ENCODE measurements at places on chromosomes 11 and 22.

DNA sequence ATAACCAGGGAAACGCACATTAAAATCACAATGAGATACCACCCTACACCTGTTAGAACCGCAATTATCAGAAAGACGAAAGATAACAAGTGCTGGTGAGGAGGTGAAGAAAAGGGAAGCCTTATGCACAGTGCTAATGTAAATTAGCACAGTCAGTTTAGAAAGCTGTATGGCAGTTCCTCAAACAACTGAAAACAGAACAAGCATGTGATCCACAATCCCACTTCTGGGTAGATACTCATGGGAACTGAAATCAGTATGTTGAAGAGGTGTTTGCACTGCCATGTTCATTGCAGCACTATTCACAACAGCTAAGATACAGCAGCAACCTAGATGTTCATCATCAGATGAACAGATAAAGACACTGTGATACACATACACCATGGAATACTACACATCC is 75.0 kb upstream of the CCND1 start:
- no peak for DNase-seq

- DNase-seq: peak; percentile 47
Observed at GRCh38 chr11:1870721-1871466, 18.0 kb downstream of the LSP1 start.

GRCh38 chr22:27197052-27197451 is 539.7 kb downstream of the MIAT start:
- no peak for DNase-seq

DNA sequence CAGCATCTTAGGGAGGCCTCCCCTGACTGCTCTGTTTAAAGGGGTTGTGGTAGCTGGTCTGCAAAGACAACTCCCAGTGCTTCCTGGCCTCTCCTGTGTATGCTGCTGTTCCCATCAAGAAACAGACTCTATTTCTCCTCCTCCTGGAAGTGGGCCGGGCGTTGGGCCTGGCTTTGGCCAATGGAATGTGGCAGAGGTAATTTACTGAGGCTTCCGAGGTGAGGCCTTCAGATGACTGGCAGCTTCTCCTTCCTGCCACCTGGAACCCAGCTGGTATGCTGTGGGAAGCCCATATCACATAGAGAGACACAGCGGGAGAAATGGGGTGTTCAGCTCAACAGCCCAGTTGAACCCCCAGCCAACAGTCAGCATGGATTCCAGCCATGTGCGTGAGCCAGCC is 25.1 kb upstream of the EIF3D start:
- DNase-seq: no peak

DNA sequence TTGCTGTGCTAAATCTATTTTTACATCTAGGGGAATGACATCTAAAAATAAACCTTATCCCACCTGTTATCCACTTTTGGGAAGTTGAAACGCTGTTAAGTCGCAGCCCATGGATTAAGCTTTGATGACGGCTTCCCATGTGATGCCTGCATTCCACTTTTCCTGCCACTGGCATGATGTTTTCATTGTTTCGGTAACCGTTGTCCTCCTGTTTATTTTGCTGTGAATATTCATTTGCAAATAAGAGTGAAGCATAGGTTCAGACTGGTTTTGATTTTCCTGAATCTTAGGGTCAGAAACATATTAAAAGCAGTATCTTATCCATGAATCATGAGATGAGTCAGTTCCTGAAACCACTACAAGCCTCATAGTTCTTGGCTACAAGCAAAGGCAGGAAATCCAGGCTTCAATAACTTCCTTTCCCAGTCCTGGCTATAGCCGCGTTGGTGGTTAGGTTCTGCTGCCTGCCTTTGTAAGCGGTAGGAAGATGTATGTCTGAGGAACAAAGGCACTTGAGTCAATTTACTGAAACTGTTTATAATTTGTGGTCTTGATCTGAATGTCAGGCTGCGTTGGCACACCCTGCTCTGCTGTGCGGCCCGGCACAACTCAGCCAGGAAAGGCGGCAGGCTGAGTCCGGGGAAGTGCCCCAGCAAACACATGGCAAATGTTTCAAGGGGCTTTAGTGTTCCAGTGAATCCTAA is 19.4 kb downstream of the TEAD1 start:
- peak; percentile 40 for DNase-seq

DNA sequence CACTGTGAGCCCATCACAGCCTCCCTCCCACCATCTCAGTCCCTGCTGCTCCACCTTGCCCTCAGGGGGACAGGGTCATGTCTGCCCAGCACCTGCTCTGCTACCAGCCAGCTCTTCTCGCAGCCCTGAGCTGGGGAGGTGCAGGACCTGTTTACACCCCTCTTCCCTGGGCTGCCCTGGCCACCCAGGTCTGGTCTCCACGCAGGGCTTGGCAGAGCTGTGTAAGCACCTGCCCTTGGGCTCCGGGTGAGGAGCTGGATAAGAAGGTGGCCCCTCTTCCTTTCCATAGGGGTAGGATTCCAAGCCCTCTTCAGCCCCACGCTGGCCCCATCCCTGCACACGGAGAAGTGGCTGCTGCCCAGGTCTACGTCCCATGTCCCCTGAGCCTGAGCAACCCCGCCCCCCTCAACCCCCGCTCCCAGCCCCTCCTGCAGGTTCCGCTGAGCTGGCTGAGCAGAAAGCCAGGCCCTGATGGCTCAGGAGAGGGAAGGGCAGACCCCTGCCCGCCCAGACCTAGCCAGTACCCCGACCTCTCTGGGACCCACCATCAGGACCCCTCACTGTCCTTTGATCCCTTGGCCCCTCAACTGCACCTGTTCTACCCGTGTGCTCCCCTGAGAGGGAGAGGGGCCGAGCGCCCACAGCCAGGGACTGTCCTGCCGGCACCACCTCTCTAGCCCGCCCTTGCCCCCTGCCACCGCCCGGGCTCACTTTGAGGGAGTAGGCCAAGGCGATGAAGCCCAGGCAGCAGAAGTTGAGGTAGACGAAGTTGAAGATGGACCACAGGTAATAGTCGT is 3.2 kb downstream of the IFITM10 start:
- no peak for DNase-seq

GRCh38 chr11:124753205-124753604 is 1.1 kb upstream of the VSIG2 start:
- no peak for DNase-seq

- DNase-seq: no peak
Observed at GRCh38 chr11:129968591-129969419, 33.8 kb downstream of the PRDM10 start.

GRCh38 chr11:99376463-99376862 is 355.7 kb downstream of the CNTN5 start:
- no peak for DNase-seq

DNA sequence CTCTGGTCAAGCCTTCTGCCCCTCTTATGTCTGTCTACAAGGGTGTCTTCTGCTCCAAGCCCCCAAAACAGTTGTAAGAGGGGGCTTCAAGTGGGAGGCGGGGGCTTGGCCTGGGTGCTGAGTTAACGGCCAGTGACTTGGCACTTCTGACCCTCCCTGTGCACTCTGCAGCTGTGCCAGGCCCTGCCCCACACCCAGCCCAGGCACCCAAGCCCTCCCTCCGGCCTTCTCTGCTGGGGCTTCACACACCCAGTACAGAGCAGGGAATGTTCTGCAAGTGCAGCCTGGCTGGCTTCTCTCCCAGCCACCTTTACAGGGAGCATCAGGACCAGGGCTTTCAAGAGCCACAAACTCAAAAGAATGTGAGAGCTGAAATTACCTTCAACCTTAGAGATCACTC is 3.8 kb downstream of the TMEM121B start:
- DNase-seq: no peak

GRCh38 chr11:99343117-99343516 is 322.4 kb downstream of the CNTN5 start:
- DNase-seq: no peak

DNA sequence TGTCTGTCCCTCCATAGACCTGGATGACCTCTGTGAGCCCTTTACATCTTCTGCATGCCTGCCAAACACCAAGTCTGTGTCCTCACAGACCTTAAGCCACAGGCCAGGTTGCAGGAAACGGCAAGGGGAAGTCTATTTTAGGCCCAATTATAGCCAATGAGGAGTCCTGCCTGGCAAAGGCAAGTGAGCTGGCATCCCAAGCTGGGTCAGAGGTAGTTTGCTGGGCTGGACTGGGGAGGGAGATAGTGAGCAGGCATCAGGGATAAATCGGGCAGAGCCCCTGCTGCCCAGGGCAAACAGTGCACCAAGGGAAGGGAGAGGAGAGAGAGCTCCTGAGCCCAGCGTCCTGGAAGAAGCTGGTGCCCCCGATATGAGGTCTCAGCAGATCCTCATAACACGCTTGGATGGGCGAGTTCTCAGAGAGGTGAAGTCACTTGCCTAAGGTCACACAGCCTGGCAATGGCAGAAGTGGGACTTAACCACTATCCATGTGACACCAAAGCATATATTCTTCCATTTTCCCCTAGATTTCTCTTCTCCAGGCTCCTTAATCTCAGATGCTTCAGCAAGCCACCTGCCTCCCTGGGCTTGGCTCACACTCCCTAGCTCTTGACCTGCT is 3.7 kb upstream of the RELT start:
- no peak for DNase-seq

- DNase-seq: no peak
Observed at GRCh38 chr22:37057796-37058510, 6.4 kb downstream of the KCTD17 start.

- DNase-seq: no peak
Observed at GRCh38 chr11:14255238-14255534, 103.8 kb downstream of the RRAS2 start.

DNA sequence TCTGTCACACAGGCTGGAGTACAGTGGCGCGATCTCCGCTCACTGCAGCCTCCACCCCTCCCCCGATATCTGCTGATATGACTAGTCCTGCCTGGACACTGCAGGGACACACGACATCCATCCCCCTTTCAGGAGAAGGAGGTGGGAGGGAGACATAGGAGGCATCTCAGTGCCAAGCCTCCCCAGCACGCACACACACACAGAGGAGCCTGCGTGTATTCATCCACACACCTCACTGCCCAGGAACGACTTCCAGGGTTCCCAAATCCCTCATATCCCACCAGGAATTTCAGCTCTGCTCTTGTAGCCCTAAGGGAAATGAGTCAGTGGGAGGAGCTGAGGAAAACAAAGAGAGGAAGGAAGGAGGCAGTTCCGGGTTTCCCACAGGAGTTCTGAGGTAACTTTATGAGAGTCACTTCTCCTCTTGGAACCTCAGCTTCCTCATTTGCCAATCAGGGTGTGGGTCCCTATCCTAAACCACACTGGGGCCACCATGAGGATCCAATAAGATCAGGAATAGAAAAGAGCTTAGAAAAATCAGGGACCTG is 37.2 kb upstream of the ACER3 start:
- DNase-seq: no peak

Data from stimulated activated CD4-positive, alpha-beta T cell treated with anti-CD3 and anti-CD28 coated beads, Interleukin-15, amount 100 ng/mL, for 24 hours (primary cell).